ENCODE measurements at places on chromosomes 6 and 20.
A peak's percentile ranks its signal among the peaks of the same experiment; 100 is the strongest.

GRCh38 chr6:144104488-144104887, 9.1 kb upstream of the SF3B5 start:
- DNase-seq = no peak

GRCh38 chr6:37103169-37104039, 66.5 kb upstream of the PIM1 start:
- peak; percentile 38 for DNase-seq

DNA sequence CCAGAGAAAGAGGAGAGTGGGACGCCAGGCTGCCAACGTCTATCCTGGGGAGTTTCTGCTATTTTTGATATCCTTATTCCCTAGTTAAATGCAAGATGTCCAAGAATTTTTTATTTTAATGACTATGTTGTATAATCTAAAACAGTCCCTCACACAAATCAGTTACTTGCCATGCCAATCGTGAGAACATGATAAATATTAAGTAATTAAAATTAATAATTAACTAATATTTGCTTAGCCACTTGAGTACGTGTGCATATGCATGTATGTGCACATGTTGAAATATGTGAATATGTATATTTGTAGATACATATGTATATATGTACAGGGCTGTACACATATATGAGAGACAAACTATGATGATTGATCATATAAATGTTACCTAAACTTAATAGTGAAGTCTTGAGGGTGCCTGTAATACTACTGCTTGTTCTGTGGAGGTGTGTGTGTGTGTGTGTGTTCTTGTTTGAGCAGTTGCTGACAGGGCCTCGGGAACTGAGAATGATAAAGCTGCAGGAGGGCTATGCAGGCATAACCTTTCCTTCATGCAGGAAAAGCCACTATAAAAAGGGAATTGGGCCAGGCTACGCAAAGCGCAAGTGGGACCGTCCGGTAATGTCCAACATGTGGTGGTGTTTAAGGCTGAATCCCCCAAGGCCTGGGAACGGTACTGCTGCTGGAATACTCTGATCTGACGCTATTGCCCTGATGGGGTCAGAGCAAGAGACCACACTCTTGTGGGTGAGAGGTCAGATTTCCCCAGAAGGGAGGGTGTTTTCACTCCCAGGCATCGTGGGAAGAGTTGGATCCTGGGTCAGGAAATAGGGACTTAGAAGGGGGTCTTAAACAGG, 148.3 kb upstream of the TBX18 start:
- DNase-seq = no peak

GRCh38 chr20:48688579-48688978, 139.2 kb downstream of the PREX1 start:
- DNase-seq = no peak

DNA sequence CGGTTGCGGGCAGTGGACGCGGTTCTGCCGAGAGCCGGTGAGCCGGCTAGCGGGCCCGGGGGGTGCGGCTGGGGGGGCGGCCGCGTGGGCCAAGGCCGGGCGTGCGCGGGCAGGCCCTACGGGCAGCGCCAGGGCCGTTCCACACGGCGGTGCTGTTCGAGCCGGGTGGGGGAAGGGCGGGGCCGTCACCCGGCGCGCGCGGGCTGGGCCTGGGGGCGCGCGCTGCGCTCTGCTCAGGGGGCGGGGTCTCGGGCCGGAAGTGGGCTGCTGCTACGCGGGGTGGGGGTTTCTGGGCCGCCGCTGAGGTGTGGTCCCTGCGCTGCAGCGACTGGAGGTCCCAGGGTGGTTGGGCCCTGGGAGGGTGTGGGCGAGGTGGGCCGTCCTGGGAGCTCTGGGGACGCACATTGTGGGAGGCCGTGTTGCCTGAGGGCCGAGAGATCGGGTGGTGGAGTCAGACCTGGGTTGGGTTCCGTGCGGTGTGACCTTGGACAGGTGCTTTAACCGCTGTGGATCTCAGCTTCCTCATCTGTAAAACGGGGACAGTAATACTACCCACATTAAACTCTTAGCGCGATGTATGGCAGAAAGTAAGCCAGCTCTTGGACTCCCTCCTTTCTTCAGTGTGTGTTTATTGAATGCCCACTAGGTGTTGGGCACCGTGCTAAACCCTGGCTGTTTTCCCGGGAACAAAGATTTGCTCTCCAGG, 391 bp downstream of the MAPRE1 start:
- DNase-seq = peak; percentile 68

- DNase-seq = no peak
Observed at GRCh38 chr6:2947445-2947844, 23.9 kb downstream of the SERPINB6 start.

GRCh38 chr6:23611776-23612381, 514.1 kb upstream of the NRSN1 start:
- DNase-seq = no peak

DNA sequence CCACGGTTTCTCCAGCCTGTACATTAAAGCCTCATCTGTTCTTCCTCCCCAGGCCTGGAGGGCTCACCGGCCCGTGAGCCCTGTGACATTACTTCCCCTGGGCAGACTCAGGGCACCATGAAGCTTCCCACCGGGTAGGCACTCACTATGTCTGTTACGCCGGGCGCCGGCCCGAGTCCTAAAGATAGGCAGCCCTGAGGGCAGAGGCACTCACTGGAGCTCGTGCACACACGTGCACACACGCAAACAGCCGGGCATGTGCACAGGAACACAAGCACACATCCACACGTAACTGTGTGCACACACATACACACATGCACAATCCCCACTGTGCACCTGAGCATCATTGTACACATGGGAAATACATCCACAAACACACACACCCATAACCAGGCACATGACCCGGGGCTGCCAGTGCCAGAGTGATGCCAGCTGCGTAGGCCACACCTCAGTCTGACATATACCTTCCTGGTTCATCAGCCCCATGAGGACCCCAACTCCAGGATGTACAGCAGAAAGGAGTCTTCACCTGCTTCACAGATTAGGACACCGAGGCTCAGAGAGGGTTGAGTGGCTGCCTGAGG, 83.7 kb downstream of the YTHDF1 start:
- DNase-seq = no peak

DNA sequence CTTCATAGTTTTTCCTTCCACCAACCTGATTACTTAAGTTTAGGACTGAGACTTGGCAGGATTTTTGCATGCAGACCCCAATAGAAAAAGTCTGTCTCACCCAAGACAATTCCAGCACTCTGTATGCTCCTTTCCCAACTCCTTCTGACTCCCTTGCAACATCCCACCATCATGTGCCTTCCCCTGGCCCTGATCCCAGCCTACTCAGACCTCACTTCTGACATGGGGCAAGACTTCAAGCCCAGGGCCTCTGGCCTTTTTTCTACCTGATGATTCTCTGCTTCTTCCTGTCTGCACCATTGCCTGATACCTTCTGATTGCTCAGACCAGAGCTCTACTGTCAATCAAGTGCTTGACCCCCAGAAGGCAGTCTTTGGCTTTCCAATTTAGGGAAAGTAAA, 96.6 kb downstream of the HAO1 start:
- no peak for DNase-seq

DNA sequence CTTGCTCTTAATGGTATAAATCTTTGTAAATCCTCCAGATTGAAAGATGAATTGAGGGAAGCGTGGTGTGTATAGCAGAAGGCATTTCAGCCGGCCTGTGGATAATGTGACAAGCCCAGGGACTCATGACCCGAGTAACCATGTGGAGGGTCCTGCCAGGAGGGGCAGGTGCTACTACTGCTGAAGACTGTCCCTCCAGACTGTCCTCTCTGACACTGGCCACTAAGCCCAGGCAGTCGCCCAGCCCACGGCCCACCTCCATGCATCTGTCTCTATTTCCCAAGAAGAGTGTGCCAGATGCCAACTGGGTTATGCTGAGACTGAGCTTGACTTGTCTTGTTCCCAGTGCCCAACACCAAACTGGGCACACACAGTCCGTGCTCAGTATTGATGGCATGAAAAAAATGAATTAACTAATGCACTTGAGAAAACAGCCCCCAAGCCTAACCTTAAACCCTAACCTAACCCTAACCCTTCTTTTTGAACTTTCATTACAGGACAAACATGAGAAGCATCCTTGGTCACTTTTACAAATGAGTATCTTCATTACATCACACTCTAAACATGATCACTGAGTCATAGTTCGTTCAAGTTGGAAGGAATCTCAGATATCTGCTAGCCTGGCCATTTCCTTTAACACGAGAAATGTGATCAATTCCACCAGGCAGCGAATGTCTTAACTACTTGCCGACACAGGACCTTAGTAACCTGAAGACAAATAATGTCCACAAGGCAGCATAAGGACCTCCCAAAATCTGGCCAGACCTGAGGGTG, 182.2 kb upstream of the RREB1 start:
- DNase-seq = no peak

DNA sequence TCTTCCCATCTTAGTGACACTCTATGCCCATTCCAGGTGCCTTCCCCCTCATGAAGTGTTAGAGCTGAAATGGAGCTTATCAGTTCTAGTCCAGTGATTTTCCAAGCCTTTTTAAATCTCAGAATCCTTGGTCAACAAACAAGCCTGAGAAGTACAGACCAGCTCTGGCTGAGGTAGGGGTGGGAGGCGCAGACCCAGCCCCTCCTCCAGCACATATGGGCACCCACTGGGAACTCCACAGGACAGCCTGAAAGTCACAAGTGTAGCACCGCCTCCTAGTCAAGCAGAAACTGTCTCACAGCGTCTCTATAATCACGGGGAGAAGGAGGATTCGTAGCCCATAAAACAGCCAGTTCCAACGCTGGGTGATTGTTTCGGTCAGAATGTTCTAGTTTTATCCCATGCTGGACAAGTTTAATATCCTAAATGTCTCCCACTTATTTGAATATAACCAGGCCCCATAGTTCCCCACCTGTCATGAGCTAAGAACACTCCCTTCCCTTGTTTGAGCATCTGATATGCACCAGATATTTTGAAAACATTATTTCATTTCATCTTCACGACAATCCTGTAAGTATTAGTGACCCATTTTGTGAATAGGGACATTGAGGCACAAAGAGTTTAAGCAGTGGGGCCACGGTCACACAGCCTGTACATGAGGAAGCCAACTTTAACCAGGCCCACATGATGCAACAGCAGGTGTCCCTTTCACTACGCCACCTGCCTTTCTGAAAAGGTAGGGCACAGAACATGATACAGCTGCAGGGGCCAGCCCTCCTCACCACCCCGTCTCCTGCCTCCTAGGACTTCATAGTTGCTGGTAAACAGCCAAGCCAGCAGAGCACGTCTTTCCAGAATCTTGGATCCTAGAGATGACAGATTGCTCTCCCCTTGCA, 40.1 kb downstream of the TRAF3IP2 start:
- no peak for DNase-seq

DNA sequence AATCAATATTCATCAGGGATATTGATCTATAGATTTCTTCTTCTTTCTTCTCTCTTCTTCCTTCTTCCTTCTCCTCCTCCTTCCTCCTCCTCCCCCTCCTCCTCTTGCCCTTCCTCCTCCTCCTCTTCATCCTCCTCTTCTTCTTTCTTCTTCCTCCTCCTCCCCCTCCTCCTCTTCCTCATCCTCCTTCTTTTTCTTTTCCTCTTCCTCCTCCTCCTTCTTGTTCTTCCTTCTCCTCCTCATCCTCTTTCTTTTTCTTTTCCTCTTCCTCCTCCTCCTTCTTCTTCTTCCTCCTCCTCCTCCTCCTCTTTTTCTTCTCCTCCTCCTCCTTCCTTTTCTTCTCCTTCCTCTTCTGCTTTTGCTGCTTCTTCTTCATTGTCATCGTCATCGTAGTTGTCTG, 52.4 kb upstream of the SERINC1 start:
- no peak for DNase-seq

- DNase-seq = no peak
Observed at GRCh38 chr6:136685540-136686108, 106.7 kb downstream of the MAP3K5 start.

DNA sequence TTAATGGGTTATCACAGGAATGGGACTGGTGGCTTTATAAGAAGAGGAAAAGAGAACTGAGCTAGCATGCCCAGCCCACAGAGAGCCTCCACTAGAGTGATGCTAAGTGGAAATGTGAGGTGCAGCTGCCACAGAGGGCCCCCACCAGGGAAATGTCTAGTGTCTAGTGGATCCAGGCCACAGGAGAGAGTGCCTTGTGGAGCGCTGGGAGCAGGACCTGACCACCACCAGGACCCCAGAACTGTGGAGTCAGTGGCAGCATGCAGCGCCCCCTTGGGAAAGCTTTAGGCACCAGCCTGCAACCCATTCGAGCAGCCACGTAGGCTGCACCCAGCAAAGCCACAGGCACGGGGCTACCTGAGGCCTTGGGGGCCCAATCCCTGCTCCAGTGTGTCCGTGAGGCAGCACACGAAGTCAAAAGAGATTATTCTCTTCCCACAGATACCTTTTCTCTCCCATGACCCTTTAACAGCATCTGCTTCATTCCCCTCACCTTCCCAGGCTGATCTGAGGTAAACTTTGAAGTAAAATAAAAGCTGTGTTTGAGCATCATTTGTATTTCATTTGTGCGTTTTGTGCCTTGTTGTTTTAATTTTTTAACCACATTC, 4.4 kb downstream of the HLA-E start:
- no peak for DNase-seq

DNA sequence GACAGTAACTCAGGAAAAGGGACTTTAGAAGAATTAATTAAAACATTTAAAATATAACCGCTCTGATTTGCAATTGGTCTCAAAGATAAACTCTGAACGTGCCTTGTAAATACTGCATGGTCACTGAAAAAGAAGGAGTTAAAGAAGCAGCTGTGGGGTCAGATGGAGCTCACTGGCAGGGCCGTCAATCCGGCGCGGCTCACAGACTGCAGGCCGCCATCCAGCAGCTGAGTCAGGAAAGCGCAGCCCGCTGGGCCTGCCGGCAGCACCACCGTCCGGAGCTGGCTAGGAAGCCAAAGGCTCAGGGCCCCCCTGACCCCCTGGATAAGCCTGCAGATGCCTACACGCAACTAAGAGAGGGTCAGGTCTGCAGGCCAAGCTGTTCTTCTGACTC, 54.2 kb upstream of the FRMD1 start:
- DNase-seq = no peak

GRCh38 chr6:33641144-33641543, 20.0 kb downstream of the ITPR3 start:
- DNase-seq = no peak

GRCh38 chr6:128028183-128028582, 127.3 kb upstream of the THEMIS start:
- DNase-seq = no peak

- DNase-seq = no peak
Observed at GRCh38 chr20:32993496-32994050, 10.7 kb downstream of the SUN5 start.

GRCh38 chr6:39430871-39431523, 108.5 kb upstream of the KCNK16 start:
- DNase-seq = no peak

DNA sequence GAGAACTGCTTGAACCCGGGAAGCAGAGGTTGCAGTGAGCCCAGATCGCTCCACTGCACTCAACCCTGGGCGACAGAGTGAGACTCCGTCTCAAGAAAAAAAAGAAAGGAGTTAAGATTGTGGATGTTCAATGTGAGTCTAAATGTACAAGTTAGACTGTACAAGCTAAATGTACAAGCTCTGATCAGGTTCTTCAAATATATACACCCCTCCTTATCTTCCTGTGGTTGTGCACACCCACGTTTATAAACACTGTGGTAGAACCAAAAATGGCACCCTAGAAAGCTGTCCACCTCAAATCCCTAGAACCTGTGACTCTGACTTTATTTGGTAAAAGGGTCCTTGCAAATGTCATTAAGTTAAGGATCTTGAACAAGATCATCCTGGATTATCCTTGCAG, 11.2 kb upstream of the RANBP9 start:
- DNase-seq = no peak

GRCh38 chr6:169589699-169590257, 112.1 kb downstream of the WDR27 start:
- DNase-seq = no peak

Data from HTR-8/SVneo (cell line).